CD4-positive, CD25-positive, alpha-beta regulatory T cell (primary cell): ENCODE measurements at places on chromosomes 6 and 20. TPM values are rescaled to one million over a fixed set of nuclear protein-coding genes. Genes with fewer than 3 reads are reported as not detected.

GRCh38 chr6:31978831-31979230 lies 3.0 kb upstream of the C4A start:
- no peak for DNase-seq

The SEMG1 gene
- not detected for total RNA-seq

DNA sequence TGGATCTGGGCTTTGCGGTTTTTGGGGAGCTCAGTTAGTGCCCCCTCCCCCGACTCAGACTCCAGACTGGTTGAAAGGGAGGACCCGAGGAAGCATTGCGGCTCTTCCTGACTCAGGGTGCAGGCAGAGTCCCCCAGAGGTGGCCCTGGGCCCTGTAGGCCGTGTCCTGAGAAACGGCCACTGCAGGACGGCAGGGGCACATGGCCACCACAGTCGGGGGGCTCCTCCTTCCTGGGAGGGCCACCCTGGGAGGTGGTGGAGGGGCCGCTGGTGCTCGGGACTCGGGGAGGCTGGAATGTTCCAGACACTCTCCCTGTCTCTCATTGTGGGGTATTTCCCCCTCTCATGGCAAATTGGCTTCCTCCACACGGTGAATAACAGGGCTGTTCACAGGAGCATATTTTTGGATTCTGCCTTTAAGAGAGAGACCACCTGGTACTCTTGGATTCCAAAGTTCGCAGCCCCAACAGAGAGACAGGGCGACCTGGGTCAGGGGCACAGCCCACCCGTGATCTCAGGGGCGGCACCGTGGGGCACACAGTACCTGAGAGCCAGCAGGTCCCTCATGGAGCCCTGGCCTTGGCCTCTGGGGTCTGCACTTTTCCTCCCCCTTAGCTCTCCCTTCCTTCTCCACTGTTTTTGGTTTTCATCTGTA lies 35.7 kb downstream of the FRMD1 start:
- no peak for DNase-seq

DNA sequence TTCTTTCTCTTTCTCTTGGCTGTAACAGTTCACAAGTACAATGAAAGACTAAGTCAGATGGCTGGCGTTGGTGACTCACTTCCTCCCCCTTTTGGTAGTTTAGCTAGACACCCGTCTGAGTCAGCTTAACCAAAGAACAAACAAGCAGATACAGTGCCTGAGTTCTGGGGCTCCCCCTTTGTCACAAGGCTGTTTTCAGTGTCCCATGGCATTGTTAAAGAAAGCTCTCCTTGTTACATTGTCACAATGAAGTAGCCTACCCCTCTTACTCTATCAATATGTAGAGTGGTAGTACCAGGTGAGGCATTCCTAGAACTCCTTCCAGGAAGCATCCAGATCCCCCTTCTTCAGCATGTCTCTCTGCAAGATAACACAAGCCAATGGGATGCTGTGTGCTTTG lies 38.6 kb downstream of the KIAA0408 start:
- peak; percentile 48 for DNase-seq

DNA sequence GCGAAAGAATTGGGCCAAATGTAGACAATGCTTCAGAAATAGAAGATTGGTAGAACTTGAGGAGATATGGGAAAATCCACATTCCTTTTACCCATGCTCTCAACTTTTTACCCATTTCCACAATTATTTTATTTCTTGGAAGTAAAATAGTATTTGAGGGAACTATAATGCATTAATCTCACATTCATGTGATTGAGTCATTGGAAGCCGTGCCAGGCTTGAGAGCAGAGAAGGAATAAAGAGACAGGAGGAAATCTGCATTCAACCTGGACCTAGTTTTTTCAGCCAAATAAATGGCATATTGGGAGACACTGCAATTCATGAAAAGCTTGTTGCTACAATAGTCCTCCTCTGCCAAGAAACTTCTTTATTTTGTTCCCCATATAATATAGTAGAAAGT lies 2.8 kb upstream of the NUP153 start:
- DNase-seq: no peak

The POPDC3 gene
- total RNA-seq: not detected

GRCh38 chr20:57985278-57985677 lies 243.2 kb downstream of the ANKRD60 start:
- DNase-seq: no peak

The BMP2 gene
- not detected for total RNA-seq

- DNase-seq: no peak
Measured at GRCh38 chr6:116168148-116168547, 42.2 kb upstream of the COL10A1 start.

DNA sequence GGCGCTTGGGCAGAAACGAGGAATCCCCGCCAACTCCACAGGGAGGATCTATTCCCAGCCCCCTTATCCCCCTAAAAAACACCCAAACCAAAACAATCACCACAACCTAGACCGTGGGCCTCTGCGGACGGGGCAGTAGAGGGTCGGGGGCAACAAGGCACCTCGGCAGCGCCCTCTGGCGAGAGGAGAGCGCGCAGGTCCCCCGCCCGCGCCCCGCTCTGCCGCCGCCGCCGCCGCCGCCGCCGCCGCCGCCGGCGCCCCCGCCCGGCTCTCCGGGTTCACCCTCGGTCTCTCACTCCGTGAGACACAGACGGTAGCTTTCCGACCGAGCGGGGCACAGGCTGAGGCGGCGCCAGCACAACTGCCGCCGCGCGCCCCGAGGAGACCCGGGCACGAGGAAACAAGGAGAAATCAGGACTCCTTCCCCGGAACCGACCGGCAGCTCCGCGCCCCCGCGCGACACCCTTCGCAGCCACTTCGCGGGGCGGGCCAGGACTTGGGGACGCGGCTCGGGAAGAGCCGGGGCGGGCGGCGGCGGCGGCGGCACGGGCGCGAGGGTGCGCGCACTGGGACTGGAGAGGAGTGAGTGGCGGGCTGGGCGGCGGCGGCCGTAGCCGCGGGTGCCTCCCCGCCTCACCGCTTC lies at the start of gene SLC35F1:
Gene SLC35F1 (plus strand): TSS at position 307 of the 643 bp plus-strand sequence.
- DNase-seq: peak; percentile 1

The SLC17A9 gene
- total RNA-seq: 4.1 TPM

DNA sequence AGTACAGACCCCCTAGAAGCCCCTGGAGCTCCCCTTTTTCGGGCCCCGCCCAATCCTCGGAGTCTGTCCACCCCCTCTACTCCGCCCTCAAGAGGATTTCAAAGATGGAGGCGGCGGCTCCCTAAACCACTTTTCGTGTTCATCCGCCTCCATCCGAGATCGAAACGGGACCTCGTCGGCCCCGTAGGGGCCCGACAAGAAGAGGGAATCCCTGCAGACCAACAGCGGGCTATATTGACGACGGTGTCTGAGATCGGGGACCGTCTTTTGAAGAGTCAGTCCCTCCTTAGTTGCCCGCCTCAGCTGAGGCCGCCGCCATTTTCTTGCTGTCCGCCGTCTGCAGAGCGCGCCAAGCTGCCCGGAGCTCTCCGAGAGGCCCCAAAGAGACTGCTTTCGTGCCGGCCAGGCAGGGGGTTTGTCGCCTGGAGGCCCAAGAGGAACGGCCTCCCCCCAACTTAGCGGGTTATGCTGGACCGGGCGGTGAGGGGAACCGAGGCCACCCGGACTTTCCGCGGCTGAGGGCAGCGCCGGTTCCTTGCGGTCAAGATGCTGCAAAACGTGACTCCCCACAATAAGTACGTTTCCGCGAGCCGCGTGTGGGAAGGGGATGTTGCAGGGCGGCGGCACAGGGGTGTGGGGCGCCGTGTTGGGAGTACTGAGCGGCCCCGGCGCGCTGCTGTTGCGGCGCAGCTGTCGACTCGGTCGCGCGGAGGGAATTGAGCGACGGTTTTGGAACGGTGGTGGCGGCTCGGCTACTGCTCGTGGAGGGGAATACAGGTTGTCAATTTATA lies 4.2 kb downstream of the BRD2 start:
- peak; percentile 64 for DNase-seq

GRCh38 chr6:40674170-40674569 lies 87.0 kb upstream of the LRFN2 start:
- DNase-seq: no peak

GRCh38 chr20:40843251-40843650 lies 154.2 kb upstream of the MAFB start:
- DNase-seq: no peak

DNA sequence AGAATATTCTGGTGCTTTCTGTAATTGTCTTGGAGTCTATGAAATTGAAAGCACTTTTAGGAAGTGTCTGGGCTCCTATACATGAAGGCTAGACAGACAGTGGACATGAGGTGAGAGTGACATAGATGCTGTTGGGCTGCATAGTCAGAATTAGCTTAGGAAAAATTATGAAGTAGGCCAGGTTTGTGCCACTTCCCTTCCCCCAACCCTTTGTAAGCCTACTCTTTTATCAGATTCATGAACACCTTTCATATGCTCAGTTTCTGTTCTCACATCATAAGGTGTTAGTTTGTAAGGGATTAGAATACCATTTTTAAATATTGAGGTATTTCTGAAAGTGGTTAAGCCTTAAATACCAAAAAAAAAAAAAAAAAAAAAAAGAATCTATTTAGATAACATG lies 18.4 kb upstream of the SNPH start:
- no peak for DNase-seq

The BPIFA3 gene
- total RNA-seq: not detected

DNA sequence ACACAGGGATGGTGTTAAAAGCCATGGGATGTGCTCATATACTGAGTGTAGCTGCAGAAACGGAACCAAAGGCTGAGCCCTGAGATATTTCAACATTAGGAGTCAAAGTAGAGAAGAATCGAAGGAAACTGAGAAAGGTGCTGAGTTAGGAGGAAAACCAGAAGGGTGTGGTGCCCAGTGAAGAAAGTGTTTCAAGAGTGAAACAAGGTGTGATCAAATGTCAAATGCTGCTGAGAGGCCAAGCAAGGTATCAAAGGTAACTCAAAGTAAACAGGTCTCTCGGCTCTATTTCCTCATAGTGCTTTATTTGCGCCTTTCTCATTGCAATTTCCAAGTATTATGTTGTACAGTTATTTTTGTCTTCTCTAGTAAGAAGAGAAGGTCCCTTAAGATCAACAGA lies 94.1 kb downstream of the PRDM1 start:
- no peak for DNase-seq

The SNHG17 gene
- total RNA-seq: 64.8 TPM
